ENCODE measurements at places on chromosomes 12 and 14.
A peak's percentile ranks its signal among the peaks of the same experiment; 100 is the strongest.

DNA sequence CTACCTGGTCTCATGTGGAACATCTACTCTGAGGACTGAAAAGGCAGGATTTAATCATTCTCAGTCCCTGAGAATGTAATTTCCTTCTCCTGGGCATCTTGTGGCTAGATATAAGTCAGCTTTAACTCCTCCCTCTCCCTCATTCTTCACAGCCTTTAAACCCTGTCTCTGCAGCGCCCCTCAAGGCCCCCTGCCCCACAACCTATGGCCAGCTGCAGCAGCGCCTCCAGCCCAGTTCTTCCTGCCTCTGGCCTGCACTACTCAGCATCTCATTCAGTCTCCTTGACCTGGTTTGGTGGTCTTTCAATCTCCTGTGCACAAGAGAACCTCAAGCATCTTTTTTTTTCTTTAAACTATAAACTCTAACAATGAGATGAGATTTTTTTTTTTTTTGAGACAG is 29.3 kb downstream of the NCKAP5L start:
- no peak for DNase-seq

- peak; percentile 24 for DNase-seq
Measured at GRCh38 chr14:61472801-61473376, 151.5 kb downstream of the PRKCH start.

GRCh38 chr12:32178341-32179010 is 71.8 kb downstream of the BICD1 start:
- no peak for DNase-seq

GRCh38 chr12:124663206-124663605 is 95.8 kb upstream of the NCOR2 start:
- no peak for DNase-seq

DNA sequence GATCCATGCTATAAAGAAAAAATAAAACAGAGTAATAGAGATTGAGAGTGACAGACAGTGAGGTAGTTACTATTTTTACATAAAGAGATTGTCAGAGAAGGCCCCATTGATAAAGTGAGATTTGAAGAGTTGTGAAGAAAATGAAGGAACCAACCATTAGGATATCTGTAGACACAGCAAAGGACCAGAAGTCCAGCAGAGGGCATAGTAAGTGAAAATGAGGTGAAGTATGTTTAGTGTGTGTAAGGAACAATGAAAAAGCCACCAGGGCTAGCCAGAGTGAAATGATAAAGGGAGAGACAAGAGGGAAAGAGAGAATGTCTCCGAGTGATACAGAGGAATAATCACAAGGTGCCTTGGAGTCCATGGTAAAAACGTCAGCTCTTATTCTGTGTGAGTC is 411.0 kb downstream of the NELL2 start:
- no peak for DNase-seq

GRCh38 chr14:103908580-103908979 is 19.7 kb upstream of the TDRD9 start:
- DNase-seq, result no peak

GRCh38 chr12:80598004-80598606 is 109.3 kb upstream of the MYF6 start:
- peak; percentile 83 for DNase-seq

DNA sequence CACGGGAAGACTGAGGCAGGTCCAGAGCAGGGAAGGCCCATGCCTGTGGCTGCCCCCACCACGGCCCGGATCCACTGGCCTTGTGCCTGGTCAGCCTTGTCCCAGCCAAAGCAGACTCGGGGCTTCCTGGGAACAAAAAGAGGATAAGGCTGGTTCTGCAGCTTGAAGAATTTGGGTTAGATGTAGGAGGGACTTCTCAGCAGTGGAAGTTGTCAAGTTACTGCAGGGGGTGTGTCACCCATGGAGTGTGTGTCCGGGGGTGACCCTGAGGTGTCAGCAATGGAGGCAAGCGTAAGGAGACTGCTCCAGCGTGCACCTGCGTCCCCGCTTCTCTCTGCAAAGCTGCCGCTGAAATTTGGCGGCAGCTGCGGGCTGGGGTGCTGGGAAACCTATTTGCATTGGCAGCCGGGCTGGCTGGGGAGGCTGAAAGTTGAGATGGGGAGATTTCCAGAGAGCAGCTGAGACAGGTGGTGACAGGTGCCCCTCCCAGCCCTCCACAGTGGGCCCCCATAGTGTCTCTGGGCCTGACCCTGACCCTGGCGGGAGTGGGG is 12.5 kb upstream of the TNFAIP2 start:
- DNase-seq, result peak; percentile 26

DNA sequence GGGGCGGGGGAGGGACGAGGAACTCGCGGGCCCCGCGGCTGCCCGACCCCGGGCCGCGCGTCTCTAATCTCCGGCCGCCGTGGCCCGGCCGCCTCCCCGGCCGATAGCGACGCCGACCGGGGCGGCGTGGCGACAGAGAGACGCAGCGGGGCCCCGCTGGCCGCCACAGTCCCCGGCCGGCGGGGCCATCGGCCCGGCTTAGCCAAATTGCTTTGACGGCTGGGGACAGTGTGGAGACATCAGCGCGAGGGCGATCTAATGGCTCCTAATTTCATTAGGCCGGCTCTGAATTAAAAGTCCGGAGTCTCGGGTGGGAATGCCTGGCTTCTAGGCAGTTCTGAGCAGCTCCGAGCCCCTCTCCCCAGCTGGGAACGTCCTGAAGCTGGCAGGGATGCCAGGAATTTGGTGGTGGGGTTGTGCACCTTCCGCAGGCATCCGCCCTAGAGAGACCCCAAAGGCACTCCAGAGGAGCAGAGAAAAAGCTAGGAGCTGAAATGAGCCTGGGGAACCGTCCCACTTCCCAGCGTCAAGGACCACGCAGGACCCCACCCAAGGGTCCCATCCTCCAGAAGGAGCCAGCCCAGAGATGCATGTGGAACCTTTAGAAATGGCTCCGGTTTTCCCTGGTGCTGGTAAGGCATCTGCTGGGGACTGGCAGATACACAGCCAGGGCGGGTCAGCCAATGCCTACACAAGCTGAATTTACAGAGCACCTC is 9.6 kb downstream of the TBX5 start:
- DNase-seq, result peak; percentile 59

GRCh38 chr12:113870890-113871289 is 95.2 kb downstream of the RBM19 start:
- DNase-seq, result no peak

DNA sequence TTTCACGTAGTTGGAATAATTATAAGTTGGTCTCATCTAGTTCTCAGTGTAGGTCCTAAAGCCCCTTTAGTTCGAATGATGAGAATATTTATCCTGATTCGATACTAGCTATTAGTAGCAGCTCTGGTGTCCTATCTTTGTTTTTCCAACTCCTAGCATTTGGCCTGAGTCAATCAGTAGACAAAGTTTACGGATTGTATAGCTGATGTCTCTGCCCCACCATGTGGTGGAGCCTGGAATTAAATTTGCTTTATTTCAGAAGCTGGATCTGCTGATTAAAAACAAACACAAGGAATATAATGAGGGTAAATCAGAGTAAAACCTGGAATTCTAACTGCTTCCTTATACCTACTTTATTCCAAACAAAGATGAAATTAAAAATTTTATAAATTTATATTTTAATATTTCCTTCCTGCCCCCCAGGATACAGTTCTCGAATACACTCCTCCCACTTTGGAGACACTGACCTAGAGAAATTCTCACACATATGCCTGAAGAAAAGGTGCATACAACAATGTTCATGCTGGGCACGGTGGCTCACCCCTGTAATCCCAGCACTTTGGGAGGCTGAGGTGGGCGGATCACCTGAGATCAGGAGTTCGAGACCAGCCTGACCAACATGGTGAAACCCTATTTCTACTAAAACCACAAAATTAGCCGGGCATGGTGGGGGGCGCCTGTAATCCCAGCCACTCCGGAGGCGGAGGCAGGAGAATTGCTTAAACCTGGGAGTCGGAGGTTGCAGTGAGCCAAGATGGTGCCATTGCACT is 7.6 kb upstream of the BRMS1L start:
- DNase-seq, result peak; percentile 58

DNA sequence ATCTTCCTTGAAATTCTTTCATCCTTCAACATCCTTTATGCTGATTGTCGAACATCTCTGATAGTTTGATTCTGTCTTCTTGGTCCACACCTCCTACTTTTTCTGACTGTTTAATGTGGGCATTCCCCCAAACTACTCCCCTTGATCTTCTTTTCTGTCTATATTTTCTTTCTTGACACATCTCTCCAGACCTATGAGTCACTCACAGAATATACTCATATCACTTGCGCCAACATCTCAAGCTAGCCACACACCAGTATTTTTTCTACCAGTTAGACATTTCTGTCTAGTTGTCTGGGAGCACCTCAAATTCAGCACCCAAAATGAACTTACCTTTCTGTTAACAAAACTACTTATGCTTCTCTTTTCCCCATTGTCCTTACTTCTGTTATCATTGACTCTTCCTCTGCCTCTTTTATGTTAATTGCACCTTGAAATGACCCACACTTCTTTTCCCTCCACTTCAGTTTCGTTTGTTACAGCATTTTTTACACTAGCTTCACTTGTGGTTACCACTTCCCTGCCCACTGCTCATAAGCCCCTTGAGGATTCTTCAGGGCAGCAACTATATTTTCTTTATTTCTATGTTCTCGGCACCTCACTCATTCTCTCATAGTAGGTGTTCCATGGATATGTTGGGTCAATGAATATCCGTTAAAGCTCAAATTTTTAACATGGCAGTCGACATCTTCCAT is 33.5 kb downstream of the TSHR start:
- peak; percentile 30 for DNase-seq

DNA sequence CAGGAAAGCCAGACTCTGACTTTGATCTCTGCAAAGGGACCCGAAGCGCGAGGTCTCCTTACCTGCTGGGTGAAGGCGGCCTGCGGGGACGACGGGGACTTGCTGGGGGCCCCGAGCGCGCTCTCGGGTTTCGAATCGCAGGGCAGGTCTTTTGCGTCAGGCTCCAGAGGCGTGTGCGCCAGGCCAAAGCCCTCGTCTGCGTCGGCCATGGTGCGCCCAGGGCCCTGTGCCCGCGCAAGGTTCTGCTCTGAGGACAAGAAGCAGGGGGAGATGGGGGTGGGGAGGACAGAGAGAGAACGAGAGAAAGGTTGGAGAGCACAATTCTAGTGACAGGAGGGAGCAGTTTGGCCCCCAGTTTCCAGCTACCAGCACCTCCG is 2.3 kb downstream of the TBX5 start:
- DNase-seq, result peak; percentile 69

DNA sequence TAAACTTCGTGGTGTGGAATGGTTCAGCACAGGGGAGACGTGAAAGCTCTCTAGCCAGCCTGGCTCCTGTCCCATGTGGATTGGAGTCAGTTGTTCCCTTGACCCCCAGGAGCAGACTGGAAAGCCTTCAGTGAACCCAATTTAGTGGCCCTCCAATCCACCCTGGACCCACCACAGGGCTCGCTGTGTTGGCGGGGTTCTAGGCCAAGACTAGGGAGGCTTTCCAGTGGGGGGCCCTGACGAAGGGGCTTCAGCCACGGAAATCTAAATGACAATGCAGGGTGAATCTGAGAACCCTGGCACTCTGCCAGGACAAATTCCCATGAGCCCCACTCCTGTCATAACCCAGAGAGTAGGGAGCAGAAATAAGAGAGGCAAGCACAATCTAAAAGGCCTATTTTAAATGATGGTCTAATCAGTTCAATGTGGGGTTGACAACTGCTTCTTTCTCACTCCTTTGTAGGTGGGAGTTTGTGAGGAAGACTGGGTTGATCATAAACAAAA is 110.8 kb downstream of the SLC35F4 start:
- DNase-seq, result no peak

GRCh38 chr14:77004711-77005460 is 23.6 kb downstream of the IRF2BPL start:
- DNase-seq, result no peak

DNA sequence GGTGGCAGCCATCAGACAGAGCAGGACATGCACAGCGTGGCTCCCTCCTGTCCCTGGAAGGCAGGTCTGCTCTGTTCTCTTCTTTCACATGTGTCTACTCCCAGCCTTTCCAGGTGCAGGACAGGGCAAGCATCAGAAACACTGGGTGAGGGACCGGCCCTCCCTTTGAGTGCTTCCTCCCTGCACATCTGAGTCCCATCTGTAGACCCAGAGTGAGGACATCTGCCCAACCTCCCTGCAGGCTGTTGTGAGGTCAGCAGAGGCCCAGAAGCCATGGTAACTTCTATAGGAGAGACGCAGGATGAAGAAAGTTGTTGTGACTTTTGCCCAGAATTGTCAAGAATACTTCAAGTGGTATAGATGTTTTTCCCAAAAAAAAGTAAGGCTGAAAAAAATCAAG is 282.7 kb downstream of the CACNA1C start:
- DNase-seq, result peak; percentile 37

- DNase-seq, result no peak
Measured at GRCh38 chr12:47868041-47868440, 36.8 kb downstream of the VDR start.

GRCh38 chr14:31060253-31060875 is 34.2 kb upstream of the STRN3 start:
- no peak for DNase-seq

DNA sequence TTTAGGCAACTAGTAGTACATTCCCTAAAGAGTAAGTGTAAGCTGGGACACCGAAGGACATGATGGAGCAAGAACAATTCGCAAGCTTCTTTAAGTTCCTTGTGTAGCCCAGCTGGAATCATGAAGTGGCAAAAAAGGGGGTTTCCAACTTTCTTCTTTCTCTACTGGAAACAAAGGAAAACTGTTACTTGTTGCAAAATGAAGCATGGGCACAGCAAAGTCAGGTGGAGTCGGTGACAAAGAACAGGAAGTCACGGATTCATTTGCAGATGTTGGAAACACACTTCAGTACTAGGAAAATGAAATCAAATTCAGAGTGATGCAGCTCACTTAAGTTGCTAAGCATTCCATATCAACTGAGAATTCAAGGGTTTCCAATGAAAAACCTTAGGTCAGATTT is 706.9 kb upstream of the STXBP6 start:
- DNase-seq, result no peak

DNA sequence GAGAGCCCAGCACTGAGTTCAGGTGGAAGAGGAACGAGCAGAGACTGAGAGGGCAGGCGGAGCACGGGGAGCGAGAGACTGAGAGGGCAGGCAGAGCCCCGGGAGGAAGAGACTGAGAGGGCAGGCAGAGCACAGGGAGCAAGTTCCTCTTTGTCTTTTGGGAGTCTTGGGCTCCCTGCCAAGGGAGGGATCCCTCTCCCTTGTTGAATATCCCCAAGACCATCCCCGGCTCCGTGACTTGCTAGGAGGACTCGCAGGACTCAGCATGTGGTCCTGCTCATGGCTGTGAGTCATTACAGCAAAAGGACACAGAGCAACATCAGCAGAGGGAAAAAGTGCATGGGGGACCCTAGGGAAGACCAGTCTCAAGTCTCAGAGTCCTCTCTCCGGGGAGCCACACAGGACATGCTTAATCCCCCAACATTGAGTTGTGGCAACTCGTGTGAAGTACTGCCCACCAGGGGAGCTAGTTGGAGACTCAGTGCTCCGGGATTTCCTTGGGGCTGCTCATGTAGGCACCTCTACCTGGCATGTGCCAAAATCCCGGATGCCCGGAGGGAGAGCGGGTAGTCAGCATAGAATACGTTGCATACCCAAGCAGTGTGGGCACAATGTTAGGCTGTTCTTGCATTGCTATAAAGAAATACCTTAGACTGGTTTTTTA is 81.0 kb downstream of the CCDC92 start:
- no peak for DNase-seq

GRCh38 chr12:75863533-75863932 is 168.0 kb downstream of the PHLDA1 start:
- DNase-seq, result peak; percentile 20

All from IMR-90 (cell line).